Kasumi-1 (cell line): ENCODE measurements at places on chromosomes 2 and 18.

- peak; percentile 98 for DNase-seq
Observed at GRCh38 chr2:171146633-171147032, 14.1 kb downstream of the TLK1 start.

GRCh38 chr2:128313091-128313836 lies 5.4 kb downstream of the HS6ST1 start:
- DNase-seq, result no peak

DNA sequence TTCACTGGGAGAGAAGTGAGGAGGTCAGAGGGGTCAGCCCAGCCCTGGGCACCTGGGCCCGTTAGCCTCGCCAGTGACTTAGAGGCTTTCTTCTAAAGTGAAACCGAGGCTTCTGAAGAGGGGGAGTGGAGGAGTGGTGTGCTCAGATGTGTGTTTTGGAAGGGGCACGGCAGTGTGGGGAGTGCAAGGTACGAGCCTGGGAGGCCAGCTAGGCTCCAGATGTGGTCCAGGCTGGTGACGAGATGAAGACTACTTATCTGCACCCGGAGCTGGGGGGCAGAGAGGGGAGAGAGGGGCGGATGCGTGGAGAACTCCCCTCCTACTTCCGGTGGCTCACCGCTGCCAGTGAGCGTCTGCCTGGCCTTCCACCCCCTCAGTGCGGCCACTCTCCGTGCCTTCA lies 371.3 kb upstream of the HS6ST1 start:
- no peak for DNase-seq

- DNase-seq, result no peak
Observed at GRCh38 chr2:83900862-83901261, 558.2 kb downstream of the SUCLG1 start.

DNA sequence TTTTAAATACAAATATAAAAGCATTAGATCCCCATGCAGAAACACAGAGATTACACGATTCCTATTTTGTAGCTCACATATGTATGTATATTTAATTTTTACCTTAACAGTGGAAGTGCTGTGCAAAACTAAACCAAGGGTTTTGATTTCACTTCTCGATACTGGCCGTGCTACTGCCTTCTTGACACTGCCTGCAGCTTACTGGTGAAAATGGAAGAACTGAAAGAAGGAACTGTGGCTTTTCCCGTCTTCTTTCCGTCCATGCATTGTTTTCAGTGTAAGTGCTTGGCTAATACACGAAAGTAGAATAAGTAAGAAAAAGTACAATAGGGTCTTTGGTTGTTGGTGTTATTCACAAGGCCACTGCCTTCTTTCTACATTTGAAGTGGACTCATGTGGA lies 129.5 kb downstream of the NDUFA10 start:
- DNase-seq, result no peak

GRCh38 chr2:134508391-134508790 lies 210.4 kb downstream of the TMEM163 start:
- DNase-seq, result no peak

GRCh38 chr18:39635966-39636365 lies 2070.4 kb upstream of the CELF4 start:
- no peak for DNase-seq

DNA sequence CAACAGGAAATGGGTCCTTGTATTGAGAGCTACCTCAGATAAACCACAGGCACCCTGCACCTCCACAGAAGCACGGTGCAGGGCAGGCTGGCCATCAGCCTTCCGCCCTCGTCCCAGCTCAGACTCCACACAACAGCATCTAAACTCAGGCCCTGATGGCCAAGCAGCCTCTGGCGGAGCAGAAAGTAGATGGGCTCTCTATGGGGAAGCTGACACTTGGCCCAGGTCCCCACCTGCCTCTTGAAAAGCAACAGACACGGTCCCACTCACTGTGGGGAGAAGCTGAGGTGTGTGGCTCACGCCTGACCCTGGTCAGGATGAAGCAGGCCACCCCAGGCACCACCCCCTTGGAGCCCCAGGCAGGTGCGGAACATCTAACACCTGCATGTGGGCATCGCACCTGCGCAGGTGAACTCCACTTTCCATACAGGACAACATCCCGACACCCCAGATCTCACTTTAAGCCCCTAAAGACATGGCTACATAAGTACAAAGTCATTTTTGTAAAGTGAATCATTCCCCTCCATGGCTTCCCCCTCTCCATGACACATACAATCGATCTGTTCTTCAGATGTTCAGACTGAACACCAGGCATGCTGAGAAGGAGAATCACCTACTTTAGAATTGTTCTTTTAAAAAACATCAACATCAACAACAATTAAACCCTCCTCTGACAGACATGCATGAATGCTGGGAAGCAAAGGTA lies 208.4 kb downstream of the ZBTB7C start:
- no peak for DNase-seq

GRCh38 chr2:143633419-143633818 lies 504.2 kb downstream of the ARHGAP15 start:
- no peak for DNase-seq

DNA sequence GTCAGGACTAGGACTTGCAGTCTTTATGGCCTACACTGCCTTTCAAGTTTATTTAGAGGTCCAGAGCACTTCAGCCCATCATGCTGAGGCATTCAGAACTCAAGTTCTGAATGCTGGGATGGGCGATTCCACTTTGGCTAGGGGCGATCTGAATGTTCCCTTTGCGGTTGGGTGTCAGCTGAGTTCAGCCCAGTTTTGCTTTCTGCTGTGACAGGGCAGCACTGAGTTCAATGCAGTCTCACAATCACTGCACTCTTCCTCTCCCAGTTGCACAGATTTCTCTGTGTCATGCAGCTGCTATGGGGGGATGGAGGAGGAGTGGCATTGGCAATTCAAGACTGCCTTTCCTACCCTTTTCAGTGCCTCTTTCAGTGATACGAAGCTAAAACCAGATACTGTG lies 1232.0 kb upstream of the FAM98A start:
- DNase-seq, result no peak

DNA sequence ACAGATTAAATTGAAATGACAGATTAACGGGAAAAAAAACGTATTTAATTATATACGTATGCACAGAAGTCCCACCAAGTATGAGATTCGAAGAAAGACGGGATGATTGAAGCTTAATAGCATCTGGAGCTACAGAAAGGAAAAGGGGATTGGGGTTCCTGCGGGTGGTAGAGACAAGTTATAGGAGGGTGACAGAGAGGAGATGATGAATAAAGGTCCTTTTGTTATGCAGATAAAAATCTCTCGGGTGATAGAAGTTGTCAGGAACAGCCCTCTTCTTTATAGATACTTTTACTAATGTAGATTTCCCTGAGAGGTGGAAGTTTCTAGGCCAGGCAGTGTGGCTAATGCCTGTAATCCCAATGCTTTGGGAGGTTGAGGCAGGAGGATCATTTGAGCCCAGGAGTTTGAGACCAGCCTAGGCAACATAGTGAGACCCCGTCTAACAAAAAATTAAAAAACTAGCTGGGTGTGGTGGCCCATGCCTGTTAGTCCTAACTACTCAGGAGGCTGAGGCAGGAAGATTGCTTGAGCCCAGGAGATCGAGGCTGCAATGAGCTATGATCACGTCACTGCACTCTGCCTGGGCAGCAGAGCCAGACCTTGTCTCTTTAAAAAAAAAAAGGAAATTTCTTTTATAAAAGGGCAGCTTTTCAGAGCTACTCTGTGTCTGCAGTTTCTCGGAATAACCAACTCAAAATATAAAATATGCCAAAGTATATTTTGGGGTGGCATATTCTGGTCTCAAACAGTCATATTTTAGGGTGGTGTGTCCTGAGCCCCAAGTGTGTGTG lies 113.0 kb downstream of the STPG4 start:
- no peak for DNase-seq

DNA sequence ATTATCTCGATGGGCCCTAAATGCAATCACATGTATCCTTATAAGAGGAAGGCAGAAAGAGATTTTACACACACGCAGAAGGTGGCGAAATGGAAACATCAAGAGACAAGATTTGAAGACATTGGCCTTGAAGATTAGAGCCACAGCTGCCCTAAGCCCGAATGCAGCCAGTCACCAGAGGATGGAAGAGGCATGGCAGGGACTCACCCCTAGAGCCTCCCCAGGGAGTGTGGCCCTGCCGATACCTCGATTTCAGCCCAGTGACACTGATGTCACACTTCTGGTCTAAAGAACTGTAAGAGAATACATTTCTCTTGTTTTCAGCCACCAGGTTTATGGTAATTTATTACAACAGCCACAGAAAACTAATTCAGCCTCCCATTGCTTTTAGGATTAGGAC lies 17.4 kb downstream of the TTC39C start:
- no peak for DNase-seq

DNA sequence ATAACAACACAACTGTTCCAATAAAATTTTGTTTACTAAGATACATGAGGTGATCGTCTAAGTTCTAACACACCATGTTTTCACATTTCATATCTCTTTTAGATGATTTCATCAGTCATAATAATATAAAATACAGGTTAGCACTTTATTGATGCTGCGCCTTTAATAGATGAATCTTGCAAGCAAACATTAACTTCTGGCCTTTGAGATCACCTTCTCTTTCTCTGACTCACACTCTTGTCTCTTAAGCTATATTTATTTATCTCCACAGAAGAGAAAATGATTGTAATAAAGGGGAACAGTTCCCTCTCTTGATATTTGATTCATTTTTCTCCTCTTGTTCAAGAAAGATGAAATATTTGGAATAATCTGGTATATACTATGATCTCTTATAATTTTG lies 603.3 kb upstream of the POU3F3 start:
- DNase-seq, result no peak

DNA sequence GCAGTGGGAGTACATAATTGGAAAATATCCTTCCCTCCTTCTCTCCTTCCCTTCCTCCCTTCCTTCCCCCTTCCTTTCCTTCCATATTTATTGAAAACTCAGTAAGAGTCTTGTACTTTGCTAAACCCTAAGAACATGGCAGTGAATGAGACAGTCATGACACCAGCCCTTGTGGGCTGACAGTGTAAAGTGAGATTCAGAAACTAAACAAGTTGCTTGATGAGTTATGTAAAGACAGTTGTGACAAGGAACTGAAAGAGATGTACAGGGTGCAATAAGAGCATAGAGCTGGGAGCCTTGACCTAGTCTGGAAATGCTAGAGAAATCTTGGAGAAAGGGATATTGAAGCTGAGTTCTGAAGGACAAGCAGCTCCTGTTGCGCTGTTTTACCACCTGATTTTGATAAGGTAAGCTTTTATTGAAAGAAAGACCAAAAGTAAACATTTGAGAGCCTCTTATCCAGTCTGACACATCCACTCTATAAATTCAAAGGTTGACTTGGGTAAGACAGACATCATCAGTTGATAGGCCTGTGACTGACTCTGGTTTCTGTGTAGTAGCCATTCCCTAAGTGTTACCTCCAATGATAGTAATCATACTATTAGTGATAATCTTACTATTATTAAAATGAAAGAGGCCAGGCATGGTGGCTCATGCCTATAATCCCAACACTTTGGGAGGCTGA lies 66.5 kb upstream of the SKOR2 start:
- DNase-seq, result no peak

DNA sequence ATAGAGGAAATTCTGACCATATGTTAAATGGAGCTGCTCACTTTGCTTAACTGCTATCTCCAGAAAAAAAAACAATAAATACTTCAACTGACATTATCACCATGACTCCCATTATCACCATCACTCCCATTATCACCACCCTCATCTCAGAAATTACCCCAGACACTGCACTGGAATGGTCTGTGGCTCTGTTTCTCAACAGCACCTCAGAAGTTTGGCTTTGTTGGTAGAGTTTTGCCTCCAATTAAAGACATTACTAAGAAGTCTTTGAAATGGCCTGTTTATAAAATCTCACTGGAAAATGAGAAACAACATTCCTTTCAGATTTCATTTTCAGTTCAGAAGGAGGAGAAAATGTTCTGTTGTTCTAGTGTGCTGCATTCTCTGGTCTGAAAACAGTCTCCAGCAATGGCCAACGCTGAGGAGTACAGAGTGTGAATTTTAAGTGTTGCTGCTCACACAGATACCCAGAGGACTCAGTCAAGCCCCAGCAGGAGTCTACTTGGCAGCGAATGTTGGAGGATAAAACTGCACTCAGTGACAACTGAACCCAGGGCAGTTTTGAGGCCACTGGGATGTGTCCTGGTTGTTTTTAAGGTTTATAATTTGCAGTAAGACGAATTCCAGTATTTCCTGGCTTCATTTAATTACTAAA lies 364.5 kb upstream of the CDH2 start:
- no peak for DNase-seq

GRCh38 chr2:145741636-145742035 lies 1221.7 kb upstream of the ZEB2 start:
- DNase-seq, result no peak

DNA sequence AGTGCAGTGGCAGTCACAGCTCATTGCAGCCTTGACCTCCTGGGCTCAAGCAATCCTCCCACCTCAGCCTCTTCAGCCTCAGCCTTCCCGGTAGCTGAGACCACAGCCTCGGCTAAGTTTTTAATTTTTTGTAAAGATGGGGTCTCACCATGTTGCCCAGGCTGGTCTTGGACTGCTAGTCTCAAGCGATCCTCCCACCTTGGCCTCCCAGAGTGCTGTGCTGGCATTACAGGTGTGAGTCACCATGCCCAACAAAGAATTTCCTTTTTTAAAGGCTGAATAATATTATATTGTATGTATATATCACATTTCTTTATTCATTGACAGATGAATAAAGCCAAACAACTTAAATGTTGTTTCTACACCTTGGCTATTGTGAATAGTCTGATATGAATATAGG lies 42.5 kb downstream of the MOB4 start:
- no peak for DNase-seq

- no peak for DNase-seq
Observed at GRCh38 chr2:217329023-217329431, 469.2 kb upstream of the TNP1 start.

DNA sequence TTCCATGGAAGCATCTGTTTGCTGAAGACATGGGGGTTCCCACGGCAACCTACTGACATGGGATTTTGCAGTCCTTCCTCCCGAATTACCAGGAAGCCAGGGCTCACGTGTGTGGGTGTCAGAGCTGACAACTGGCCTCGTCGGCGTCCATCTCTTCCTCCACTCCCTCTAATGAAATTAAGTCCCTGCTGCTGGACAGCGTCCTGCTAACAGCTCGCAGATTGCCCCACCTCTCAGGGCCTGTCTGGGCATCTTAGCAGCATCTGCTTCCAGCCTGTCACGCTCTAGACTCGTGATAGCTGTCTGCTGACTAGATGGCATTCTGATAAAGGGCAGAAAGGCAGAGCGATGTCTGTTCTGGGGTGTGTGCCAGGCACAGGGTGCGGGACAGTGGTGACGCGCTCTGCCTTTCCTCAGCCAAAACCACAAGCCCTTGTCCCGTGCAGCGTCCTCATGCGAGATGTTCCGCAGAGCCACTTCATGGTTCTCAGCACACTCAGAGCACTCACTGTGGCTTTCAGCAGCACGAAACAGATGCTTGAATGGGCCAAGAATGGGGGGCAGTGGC lies 161.1 kb downstream of the ARL4C start:
- no peak for DNase-seq

- no peak for DNase-seq
Observed at GRCh38 chr18:57273194-57273593, 79.2 kb upstream of the ST8SIA3 start.

GRCh38 chr2:104433657-104434056 lies 420.3 kb upstream of the POU3F3 start:
- DNase-seq, result no peak

- no peak for DNase-seq
Observed at GRCh38 chr2:974054-974453, 23.4 kb downstream of the SNTG2 start.

- DNase-seq, result peak; percentile 96
Observed at GRCh38 chr2:184596819-184597411, 1.4 kb upstream of the ZNF804A start.
